Activated gamma-delta T cell treated with Interleukin-2 at 50 U/mL for 16 hours (primary cell): ENCODE measurements at places on chromosomes 5 and 9.

DNA sequence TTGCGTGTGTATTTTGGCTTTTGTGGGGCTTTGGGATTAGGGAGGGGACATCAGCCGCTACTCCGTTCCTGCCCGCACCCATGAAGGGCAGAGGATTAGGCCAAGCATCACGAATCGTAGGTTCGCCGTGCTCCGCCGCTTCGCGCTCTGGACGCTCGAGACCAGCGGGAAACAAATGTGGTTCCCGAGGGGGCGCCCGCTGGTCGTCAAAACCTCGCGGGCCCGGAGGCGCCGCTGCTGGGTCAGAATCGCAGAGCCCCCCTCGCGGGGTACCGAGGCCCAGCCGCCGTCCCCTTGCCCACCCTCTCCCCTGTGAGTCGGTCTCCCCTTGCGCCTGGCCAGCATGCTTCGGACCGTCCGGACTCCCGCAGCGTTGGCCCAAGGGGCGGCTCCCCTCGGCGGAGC is 2.3 kb upstream of the PAX5 start:
- no peak for DNase-seq

DNA sequence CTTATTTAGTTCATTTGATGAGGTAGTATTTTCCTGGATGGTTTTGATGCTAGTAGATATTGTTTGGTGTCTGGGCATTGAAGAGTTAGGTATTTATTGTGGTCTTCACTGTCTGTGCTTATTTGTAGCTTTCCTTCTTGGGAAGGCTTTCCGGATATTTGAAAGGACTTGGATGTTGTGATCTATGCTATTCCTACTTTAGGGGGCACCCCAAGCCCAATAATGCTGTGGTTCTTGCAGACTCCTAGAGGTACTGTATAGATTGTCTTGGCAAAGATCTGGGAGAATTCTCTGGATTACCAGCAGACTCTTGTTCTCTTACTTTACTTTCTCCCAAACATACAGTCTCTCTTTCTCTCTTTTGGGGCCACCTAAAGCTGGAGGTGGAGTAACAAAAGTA is 315.7 kb downstream of the MAT2B start:
- no peak for DNase-seq

DNA sequence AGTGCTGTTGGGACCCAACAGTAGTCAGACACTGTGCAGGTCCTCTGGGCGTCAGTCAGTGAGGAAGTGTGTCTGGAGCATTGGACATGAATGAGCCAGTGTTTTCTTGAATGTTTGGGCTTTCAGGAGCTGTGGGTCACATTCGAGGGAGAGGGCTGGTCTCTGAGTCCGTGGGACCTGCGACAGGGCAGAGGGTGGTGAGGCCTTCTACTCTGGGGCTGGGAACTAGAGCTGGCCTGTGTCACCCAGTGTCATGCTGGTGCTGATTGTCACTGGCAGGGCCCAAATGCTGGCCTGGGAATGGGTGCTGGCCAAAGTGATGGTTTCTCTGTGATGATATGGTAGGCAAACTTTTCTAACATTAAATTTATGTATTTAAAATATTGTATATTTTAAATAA is 10.3 kb downstream of the POLR1E start:
- DNase-seq: no peak

GRCh38 chr9:89864257-89864656 is 259.4 kb downstream of the GADD45G start:
- no peak for DNase-seq

GRCh38 chr5:65363499-65363898 is 118.2 kb downstream of the ADAMTS6 start:
- DNase-seq: no peak

GRCh38 chr5:118126159-118126558 is 862.2 kb downstream of the DTWD2 start:
- DNase-seq: no peak

DNA sequence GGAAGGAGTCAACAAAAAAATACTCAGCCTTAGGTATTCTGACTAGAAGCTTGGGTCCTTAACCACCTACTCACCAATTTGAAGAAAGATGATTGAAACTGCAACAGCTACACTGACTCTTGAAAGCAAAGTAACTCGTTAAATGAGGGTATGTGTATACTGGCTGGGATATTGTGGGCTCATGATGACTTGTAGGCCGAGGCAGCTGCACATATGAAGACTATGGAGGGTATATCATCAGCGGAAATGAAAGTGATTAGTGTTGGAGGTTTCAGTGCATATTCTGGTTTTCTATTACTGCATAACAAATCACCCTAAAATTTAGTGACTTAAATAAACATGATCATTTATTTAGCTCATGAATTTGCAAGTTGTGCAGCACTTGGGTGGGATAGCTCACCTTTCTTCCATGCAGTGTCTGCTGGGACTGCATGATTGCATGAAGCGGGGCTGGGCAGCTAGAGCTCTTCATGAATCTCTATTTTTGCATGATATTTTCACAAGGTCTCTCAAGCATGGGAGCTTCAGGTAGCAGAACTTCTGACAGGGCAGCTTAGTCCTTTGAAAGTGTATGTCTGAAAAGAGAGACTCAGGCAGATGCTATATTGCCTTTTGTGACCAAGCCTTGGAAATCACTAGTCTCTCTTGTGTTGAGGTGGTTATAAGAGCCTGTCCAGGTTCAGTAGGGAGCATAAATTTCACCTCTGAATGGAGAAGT is 96.1 kb upstream of the CDKN2B start:
- no peak for DNase-seq

DNA sequence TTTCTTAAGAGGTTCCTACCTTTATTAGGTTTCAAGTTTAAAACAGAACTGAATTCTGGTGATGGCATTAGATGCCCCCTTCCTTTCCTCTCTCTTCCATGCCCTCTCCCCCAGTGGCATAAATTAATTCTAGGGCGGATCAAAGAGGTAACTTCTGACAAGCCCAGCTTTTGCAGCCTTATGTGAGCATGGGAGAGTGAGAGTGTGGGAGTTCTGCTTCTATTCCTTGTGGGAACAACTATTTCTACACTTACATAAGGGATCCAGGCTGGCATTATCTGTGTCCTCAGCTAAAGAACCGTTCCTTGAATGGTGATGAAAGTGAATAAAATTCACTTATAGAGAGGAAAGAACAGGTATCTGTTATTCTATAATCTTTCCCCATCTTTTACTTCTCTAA is 437.6 kb downstream of the KIF4B start:
- no peak for DNase-seq

DNA sequence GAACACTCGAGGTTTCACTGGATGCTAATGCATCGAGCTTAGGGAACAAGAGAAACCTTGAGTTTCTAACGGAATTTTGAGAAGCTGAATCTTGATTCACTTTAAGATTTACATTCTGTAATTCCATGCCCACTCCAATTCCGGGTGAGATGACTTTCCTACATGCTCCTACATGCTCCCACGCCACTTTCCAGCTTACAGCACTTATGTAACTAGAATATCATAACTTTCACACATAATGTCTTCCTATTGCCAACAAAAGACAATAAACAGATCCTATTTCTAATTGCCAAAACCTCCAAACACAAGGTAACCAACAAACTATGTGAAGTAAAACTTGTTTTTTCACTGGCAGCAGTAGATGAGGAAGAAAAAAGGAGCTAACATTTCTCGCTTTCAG is 72.9 kb downstream of the ECPAS start:
- no peak for DNase-seq

DNA sequence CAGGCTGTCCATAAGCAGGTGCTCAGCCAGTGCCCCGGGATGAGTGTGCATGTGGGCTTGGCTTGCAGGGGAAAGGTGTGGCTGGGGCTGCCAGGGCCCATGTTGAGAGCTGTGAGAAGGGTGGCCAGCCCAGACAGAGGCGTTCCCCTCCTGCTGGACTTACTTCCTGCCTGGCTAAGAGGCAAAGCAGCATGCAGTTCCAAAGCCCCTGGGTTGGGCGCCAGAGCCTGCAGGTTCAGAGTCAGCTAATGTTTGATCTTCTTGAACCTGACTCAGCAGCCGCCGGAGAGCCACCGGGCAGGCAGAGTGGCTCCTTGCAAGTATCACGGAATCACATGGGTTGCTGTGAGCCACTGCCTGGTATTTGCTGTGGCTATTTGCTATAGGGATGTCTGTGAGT is 168.4 kb upstream of the MAP1B start:
- DNase-seq: no peak

- DNase-seq: no peak
Measured at GRCh38 chr5:96384353-96384752, 48.7 kb downstream of the PCSK1 start.

DNA sequence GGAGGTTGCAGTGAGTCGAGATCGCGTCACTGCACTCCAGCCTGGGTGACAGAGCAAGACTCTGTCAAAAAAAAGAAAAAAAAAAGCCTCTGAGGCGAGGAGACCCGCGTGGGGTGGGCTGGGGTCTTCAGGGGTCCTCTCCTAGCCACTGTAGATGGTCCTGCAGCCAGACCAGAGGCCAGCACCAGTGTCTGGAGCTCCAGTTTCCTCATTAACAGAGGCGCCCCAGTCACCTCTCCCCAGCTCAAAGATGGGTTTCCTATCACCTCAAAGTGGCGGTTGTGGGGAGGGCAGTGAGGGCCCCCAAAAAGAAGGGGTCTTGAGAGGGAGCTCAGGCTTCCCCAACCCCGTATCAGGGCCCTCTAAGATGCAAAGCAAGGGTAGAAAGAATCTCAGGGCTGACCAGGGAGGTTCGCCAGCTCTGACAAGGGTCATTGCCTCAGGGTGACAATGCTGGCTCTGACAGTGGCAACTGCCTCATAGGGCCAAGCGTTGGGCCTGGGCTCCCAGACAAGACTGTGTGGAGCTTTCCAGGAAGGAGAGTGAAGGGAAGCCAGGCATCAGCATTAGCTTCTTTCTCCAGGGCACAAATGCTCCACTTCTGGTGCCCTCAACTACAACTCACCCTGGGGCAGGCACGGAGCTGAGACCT is 15.0 kb downstream of the STK10 start:
- DNase-seq: no peak

- DNase-seq: no peak
Measured at GRCh38 chr9:89548071-89548638, 50.2 kb upstream of the SEMA4D start.

GRCh38 chr5:493758-494157 is 30.5 kb downstream of the SLC9A3 start:
- no peak for DNase-seq

GRCh38 chr9:78682216-78682615 is 385.3 kb downstream of the PSAT1 start:
- no peak for DNase-seq

- DNase-seq: no peak
Measured at GRCh38 chr5:51227963-51228470, 155.2 kb upstream of the ISL1 start.

DNA sequence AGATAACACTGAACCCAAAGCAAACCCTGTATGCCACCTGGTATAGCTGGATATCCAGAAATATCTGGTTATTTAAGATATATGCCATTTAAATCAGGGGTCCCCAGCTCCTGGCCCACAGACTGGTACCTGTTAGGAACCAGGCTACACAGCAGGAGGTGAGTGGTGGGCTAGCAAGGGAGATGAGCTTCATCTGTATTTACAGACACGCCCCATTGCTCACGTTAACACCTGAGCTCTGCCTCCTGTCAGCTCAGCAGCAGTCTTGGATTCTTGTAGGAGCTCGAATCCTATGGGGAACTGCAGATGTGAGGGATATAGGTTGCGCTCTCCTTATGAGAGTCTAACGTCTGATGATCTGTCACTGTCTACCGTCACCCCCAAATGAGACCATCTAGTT is 646.6 kb downstream of the TLE4 start:
- no peak for DNase-seq

DNA sequence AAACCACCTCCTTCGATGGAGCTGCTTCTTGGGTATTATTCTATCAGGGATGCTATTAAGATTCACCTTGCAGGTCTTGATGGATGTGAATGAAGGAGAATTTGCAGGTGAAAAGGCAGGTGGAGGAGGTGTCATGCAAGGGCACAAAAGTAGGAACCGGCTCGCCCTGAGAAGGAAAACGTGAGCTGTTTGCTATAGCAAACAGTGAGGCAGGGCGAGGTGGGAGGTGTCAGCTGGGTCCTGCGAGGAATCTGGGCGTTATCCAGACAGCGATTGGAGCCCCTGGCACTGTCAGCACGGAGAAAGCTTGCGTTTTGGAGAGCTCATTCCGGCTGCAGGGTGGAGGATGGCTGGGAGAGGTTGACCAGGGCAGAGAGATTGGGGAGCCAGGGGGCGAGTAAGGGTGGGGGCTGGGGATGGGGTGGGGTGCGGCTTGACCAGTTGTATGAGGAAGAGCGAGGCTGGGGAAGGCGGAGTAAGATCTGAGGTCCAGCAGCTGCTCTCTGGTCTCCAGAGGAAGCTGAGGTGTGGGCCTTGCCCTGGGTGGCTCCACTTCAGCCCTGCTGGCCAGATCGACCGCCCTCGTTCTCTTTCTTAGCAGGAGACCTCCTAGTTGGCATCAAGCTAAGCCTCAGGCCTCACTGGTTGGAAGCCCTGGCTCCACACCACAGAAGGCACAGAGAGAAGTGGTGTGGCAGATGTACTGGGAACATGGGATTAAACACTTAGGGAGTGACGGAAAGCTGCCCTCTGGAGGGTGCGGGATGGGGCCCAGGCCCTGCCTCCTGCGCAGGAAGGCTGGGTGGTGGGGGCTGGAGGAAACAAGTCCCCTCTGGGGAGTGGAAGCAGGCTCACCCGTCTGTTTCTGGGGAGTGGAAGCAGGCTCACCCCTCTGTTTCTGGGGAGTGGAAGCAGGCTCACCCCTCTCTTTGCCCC is 54.7 kb upstream of the NEURL1B start:
- DNase-seq: no peak

GRCh38 chr9:135224921-135225541 is 137.6 kb downstream of the OLFM1 start:
- no peak for DNase-seq

DNA sequence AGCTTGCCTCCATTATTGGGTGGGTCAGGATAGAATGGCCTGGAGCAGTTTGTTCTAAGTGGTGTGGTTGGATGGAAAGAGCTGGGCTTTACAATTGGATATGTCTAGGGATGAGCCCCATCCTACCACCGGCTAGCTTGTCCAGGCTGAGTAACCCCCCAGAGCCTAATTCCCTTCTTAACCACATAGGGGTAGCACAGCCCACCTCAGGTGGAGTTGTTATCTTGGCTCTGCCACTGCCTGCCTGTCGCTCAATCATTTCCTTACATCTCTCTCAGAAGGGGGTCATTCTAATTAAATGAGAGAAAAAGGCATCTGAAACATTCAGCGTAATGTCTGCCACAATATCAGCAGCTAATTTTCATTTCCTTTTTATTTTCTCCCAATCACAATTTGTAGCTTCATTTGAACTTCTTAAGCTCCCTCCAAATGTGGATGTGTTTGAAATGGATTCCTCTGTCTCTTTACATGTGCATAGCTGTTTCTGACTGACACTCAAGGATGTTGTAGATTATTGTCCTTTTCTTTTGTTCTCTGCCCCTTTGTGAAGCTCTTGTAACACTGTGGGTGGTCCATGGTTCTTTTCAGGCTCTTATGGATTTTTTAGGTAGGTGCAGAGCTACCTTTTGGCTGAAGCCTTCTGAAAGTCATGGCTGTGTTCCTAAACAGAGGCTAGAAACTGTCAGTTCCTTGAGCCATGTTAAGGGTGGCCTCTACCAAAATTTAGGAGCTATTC is 383.1 kb upstream of the KLF4 start:
- no peak for DNase-seq
